Renal cortical epithelial cell (primary cell): ENCODE measurements at places on chromosomes 12 and 14. TPM values are rescaled to one million over a fixed set of nuclear protein-coding genes. Genes with fewer than 3 reads are reported as not detected.

Gene CLEC2A
- total RNA-seq: not detected in 2 replicates

Gene RND1
- 0.40 and 17.4 TPM in 2 replicates for total RNA-seq

Gene KLHL33
- not detected in 2 replicates for total RNA-seq

Gene CLEC14A
- under 0.01 and 0.20 TPM in 2 replicates for total RNA-seq

Gene MYL6B
- total RNA-seq: 57.8 and 70.2 TPM in 2 replicates

Gene DPF3
- total RNA-seq: 3.0 TPM in 2 replicates

Gene OR10AD1
- not detected in 2 replicates for total RNA-seq

- no peak for DNase-seq
Observed at GRCh38 chr14:102220031-102220430, 80.3 kb downstream of the WDR20 start.

DNA sequence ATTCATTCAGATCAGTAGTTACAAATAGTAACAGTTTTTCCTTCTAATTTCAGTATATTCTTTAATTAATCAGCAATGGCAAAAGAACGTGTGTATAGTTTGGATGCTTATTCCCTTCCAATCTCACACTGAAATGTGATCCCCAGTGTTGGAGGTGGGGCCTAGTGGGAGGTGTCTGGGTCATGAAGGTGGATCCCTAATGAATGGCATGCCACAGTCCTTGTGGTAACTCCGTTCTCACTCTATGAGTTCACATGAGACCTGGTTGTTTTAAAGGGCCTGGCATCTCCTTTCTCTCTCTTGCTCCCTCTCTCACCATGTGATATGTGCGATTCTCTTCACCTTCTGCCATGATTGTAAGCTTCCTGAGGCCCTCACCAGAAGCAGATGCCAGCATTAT lies 18.9 kb upstream of the SYNDIG1L start:
- DNase-seq: no peak

GRCh38 chr12:93361151-93361919 lies 16.4 kb upstream of the NUDT4 start:
- peak; percentile 89 for DNase-seq

DNA sequence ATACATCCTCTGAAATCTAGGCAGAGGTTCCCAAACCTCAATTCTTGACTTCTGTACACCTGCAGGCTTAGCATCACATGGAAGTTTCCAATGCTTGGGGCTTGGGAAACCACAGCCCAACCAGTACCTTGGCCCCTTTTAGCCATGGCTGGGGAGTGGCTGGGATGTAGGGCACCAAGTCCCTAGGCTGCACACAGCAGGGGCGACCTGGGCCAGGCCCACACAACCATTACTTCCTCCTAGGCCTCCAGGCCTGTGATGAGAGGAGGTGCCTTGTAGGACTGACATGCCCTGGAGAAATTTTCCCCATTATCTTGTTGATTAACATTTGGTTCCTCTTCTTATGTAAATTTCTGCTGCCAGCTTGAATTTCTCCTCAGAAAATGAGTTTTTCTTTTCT lies 1387.4 kb downstream of the FSCB start:
- DNase-seq: no peak

- no peak for DNase-seq
Observed at GRCh38 chr12:93183940-93184671, 193.6 kb upstream of the NUDT4 start.

DNA sequence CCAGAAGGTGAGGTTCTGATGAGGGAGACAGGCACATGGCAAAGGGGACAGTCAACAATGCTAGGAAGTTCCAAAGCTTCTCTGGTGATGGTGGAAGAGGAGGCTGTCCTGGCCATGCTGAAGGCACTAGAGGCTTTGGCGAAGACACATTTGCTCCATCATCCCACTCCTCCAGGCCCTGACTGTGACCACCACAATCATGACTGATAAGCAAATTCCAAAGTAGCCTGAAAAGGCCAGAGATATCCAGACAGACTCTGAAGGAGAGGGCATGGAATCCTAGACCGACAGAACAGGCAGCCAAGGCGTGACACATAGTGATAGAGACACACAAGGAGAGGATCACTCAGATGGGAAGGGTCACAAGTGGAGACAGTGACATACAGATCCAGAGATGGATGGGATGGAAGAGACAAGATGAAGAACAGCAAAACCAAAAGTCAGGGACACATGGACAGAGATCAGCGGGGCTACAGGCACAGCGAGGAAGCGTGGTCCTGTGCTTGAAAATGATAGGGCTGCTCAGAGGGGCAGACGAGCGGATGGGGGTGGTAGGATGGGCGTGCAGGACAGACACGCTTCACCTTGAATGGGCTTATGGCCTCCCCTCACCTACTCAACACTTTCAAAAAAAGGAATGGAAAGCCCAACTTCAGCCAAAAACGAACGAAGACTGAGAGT lies 1.3 kb downstream of the ZFHX2 start:
- no peak for DNase-seq

- DNase-seq: no peak
Observed at GRCh38 chr12:102970780-102971179, 13.3 kb downstream of the ASCL1 start.

GRCh38 chr14:40292664-40293063 lies 860.4 kb upstream of the FBXO33 start:
- no peak for DNase-seq

- peak; percentile 62 for DNase-seq
Observed at GRCh38 chr14:30521899-30522736, 36.8 kb upstream of the G2E3 start.

- no peak for DNase-seq
Observed at GRCh38 chr12:33795536-33795935, 226.8 kb upstream of the ALG10 start.

GRCh38 chr12:3418609-3419390 lies 72.2 kb upstream of the PRMT8 start:
- DNase-seq: no peak

DNA sequence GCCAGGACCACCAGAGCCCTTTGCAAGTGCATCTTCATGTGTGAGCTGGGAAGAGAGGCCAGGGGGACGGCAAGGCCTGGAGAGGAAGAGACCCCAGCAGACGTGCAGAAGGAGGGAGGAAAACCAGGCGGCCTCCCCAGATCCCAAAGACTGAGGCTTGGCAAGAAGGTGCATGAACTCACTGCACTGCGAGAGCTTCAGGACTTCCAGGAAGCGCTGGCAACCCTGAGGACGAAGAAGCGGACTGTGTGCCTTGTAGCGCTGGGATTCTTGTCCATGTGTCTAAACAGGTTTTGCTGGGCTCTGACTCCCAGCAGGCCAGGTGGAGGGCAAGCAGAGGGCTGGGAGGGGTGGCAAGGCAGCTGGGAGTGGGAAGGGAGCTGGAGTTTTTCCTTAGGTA lies 939 bp downstream of the TGFB3 start:
- DNase-seq: no peak

- DNase-seq: no peak
Observed at GRCh38 chr14:95770777-95771176, 56.9 kb upstream of the TCL1A start.

- peak; percentile 63 for DNase-seq
Observed at GRCh38 chr12:20368114-20368650, at the start of gene PDE3A. Gene PDE3A, plus strand, starts transcription at chr12:20368537. Its CDS starts 748 bp downstream, at chr12:20369285.
